Activated CD4-positive, alpha-beta memory T cell treated with anti-CD3 and anti-CD28 coated beads, Interleukin-2, amount 10 ng/mL, durations not matched to agents 7 days and 5 days (primary cell): ENCODE measurements at places on chromosomes 5 and 9.

DNA sequence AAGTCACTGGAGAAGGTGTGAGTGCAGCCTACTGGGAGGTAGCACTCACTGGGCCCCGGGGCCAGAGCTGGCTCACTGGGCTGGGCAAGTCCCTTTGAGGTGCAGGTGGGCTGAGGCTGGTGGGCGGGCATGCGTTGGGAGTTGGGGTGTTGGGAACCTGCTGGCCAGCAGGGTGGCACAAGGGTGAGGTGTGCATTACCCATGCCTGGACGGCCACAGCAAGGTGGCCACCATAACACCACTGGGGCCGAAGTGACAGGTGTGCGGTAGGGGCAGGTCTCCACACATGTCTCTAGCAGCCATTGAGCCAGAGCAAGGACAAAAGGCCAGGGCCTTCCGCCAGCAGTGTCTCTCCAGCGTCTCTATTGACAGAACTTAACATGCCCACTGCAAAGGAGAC lies 22.6 kb downstream of the PRRT1B start:
- DNase-seq, result no peak

- DNase-seq, result no peak
These were observed 156.5 kb upstream of the NFIL3 start for GRCh38 chr9:91580136-91580535.

DNA sequence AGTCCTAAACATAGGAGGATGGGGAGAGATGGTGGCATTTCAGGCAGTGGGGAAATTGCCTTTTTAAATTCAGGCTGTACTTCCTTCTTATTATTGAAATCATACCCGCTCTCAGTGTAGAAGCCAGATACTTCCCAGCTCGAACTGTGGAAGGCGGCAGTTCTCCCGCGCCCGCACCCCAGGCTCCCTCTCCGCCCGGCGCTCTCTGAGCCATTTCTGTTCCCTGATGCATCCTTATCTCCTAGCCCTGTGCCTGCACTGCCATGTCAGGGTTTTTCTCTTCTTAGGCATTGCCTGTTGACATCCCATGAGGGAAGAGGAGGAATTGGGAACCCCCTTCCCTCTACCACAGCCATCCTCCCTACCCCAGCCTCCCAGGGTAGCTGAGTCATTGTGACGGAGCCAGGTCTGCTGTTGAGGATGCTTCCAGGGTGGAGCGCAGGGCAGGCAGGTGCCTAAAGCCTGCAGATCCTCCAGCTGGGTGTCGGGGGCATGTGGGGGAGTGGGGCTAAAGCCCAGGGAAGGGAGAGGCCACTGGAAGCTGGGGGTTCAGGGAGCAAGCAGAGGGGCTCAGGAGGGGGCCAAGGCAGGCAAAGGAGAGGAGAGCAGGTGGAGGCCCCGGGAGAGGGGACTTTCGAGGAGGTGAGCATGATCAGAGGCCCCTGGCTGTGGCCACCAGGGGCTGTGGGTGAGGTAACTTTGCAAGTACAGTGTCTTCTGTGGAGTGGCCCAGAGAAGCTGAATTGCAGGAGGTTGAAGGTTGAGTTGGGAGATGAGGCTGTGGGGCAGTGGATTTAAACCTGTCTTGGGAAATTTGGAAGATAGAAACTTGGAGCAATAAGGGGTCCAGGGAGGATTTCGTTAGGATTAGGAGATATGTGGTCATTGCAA lies 16.2 kb downstream of the LAMC3 start:
- no peak for DNase-seq

GRCh38 chr9:17625644-17626388 lies 47.0 kb downstream of the SH3GL2 start:
- DNase-seq, result no peak

DNA sequence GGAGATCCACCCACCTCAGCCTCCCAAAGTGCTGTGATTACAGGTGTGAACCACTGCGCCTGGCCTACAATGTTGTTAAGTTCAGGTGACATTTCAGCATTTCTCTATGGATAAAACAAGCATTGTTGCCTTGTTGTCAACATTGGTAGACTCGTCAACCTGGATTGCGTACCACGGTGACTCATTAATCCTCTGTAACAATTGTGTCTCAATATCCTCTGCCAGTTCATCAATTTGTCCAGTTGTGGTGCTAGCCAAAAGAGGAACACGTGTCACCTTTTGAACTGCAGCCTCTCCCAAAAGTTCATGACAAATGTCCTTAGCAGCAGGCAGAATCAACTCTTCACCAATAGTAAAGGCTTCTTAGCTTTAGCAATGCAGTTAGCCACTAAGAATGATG lies 46.3 kb upstream of the LARP1 start:
- no peak for DNase-seq

DNA sequence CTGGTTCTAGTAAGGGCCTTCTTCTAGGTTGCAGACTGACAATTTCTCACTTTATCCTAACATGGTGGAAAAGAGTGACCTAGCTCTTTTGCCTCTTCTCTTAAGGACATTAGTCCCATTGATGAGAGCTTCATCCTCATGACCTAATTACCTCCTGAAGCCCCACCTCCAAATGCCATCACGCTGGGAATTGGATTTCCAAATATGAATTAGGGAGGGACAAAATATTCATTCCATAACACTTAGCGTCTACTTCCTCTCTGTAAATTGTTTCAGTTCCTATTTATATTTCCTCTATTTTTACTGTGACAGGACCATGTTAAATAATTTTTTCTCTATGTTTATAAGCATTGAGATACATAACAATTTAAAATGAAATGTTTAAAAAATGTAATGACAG lies 408.8 kb downstream of the CDH10 start:
- DNase-seq, result no peak

- DNase-seq, result no peak
These were observed 6.4 kb upstream of the NOL6 start for GRCh38 chr9:33480106-33480505.

DNA sequence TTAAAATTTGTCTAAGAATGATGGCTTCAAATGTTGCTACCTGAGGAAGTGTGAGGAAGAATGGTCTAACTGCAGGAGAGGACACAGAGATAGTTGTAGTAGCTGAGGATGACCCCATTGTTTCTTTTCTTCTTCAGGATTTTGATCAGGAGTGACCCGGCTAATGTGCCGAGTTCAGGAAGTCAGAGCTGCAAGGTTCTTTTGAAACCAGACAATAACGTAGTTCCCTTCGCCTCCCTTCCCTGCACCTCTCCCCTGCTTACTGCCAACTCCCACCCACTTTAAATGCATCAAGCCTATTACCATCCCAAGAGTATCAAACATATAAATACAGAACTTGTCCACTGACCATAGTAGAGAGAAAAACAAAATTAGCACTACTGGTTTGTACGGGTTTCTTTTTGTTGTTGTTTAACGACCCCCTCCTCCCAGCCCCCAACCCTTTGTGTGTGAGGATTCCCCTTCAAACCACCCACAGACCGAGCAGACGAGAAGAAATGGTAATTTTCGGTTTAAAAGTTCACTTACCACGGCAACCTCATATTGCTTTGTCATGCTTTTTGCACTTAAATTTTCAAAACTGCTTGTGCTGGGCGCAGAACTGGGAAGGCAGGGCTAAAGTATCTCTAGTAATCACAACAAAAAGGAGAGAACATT lies 23.5 kb upstream of the ELAVL2 start:
- DNase-seq, result no peak

DNA sequence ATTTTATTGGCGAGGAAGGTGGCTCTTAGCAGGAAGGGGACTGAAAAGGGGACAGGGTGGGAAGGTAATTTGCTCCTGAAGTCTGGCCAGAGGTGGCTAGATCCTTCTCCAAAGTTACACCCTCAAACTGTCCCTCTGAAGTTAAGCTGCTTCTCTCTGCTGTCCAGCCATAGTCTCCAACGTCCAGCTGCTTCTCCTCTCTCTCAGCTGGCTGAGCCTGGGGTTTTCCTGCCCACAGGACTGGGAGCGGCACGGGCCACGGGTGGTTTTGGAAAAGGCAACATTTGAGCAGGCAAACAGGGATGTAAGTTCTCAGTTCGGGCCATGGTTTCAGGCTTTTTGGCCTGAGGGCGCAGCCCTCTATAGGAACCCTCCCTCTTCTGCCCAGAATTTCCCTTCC lies 128.3 kb downstream of the YIPF5 start:
- no peak for DNase-seq

DNA sequence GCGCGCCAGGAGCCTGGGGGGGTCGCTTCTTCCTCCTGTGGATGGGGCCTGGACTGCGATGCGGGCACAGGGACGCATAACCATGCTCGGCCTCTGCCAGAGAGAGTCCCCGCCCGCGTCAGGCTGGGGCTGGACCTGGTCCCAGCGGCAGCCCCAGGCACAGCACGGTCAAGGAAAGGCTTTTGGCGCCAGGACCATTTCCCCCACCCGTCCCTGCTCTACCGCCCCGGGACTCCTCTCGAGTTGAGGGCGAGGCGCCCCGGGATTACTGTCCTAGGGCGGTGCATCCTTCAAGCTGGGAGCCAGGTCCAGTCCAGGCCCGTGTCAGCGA lies 341 bp downstream of the MXD3 start:
- no peak for DNase-seq

DNA sequence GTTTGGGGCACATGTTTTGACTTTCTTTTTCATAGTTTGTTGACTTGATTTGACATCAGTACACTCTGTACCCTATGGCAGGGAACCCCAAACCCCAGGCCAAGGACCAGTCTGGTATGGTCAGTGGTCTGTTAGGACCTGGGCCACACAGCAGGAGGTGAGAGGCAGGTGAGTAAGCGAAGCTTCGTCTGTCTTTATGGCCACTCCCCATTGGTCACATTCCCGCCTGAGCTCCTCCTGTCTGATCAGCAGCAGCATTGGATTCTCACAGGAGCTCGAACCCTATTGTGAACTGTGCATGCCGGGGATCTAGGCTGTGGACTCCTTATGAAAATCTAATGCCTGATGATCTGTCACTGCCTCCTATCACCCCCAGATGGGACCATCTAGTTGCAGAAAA lies 88.0 kb downstream of the TENT4A start:
- DNase-seq, result no peak

DNA sequence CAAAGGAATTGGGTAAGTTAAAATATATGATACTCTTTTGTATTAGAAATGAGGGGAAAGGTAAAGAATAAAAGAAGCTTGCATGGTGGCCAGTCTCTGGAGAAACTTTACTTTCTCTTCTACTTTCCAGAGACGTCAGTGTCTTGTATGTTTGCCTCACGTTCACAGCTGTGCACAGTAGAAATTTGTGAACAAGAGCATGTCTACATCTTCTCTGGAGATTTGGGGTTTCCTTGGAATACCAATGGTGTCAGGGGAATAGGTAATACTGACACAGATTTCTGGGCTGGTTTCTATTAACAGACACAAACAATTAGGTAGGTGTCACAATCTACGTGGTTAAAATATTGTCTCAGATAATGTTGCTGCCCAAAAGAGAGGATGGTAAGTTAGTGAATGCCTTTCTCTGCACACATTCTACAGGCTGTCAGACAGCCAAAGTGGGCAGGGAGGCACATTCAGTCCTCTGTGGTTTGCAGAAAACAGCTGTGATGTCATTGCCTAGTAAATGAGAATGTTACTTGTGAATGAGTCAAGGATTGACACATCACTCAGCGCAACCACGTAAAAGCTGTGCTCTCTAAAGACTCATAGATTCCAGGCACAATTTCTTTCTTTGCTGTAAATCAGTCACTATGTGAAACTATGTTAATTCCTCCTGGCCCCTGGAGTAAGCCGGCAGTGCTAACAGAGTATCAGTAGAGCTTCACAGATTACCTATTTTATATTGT lies 397.1 kb downstream of the MAN2A1 start:
- peak; percentile 27 for DNase-seq

GRCh38 chr9:85334228-85334627 lies 407.5 kb downstream of the AGTPBP1 start:
- no peak for DNase-seq

- DNase-seq, result no peak
These were observed 78.4 kb downstream of the PLPP1 start for GRCh38 chr5:55456216-55456895.

- DNase-seq, result no peak
These were observed 17.3 kb downstream of the SPINK9 start for GRCh38 chr5:148352696-148353095.

- DNase-seq, result no peak
These were observed 155.2 kb downstream of the BAAT start for GRCh38 chr9:101229606-101230005.

DNA sequence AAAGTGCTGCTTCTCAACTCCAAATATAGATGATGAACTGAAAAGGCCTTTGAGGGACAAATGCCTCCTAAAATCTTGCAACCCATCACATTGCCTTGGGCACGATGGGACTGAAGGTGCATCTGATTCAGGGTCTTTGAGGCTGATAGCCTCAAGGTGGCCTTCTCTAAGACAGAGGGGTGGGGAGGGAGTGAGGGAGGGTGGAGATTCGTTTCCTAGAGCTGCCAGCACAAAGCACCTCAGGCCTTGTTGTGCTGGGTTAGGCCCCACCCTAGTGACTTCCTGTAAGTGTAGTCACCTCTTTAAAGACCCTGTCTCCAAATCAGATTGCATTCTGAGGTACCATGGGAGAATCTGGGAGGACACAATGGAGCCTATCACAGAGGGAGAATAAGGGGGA lies 57.1 kb downstream of the BARX1 start:
- DNase-seq, result peak; percentile 19

GRCh38 chr9:86285261-86285660 lies 2.9 kb upstream of the ISCA1 start:
- no peak for DNase-seq

DNA sequence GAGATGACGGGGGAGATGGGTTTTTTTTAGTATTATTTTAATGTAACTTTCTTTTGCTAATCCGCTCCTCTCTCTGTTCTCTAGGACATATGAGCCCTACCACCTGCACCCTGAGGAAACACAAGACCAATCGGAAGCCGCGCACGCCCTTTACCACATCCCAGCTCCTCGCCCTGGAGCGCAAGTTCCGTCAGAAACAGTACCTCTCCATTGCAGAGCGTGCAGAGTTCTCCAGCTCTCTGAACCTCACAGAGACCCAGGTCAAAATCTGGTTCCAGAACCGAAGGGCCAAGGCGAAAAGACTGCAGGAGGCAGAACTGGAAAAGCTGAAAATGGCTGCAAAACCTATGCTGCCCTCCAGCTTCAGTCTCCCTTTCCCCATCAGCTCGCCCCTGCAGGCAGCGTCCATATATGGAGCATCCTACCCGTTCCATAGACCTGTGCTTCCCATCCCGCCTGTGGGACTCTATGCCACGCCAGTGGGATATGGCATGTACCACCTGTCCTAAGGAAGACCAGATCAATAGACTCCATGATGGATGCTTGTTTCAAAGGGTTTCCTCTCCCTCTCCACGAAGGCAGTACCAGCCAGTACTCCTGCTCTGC lies 4.8 kb downstream of the MSX2 start:
- no peak for DNase-seq

- no peak for DNase-seq
These were observed 1068.6 kb downstream of the TAF11L14 start for GRCh38 chr5:18702821-18703220.
